MCF 10A (cell line): ENCODE measurements at places on chromosomes 1 and 21. TPM values are rescaled to one million over a fixed set of nuclear protein-coding genes. Genes with fewer than 3 reads are reported as not detected.

The HSPA13 gene
- total RNA-seq: 97.5 and 126 TPM in 2 replicates

DNA sequence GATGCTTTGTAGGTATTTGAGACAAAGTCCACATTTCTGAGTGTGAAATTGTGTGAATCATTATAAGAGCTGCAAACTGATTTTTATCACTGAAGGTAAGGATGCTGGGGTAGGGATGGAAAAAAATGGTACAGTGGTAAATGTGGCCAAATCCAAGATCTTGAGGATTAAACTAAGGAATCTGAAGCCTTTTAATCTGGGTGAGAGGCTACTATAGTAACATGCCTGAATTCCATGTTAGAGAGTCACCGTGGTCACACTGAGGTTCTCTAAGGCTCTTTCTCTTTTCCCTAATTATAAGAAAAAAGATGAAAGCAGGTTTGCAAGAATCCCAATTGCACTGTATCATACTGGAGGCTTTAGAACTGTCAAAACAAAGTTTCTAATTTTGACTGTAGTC is 17.6 kb downstream of the PTGER3 start:
- no peak for DNase-seq

The ST6GALNAC3 gene
- 0.37 and 0.82 TPM in 2 replicates for total RNA-seq

GRCh38 chr1:7589080-7589735 is 181.9 kb upstream of the VAMP3 start:
- no peak for DNase-seq
